ENCODE measurements at places on chromosomes 13 and 19.

GRCh38 chr13:44575741-44576350 is at the start of gene TSC22D1:
Gene TSC22D1, minus strand, starts transcription at chr13:44576330. Its CDS starts 256 bp downstream, at chr13:44576074.
- peak; percentile 73 for DNase-seq

GRCh38 chr13:37953696-37954095 is 84.1 kb upstream of the TRPC4 start:
- DNase-seq: no peak

DNA sequence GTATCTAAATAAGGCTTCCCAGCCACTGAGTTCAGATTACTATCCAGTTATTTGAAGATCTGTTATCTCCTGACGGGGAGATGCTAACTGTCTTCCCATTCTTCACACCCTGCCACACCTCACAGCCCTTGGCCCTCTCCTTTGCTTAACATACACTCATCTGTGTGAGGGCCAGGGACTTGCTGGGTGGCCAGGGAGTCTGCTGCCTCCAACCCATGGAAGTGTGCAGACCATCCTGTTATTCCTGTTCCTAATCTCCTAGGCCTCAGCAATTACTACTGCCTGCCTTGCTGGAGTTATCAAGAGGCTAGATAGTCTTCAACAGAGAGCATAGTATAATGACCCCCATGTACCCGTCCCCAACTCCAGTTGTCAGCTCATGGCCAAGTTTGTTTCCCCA is 36.2 kb upstream of the GTF3A start:
- DNase-seq: no peak

GRCh38 chr19:16293118-16294091 is 31.2 kb upstream of the KLF2 start:
- peak; percentile 88 for DNase-seq

GRCh38 chr19:46726971-46727501 is 10.1 kb upstream of the PRKD2 start:
- DNase-seq: no peak

GRCh38 chr19:18488403-18488723 is 33.5 kb downstream of the ELL start:
- DNase-seq: peak; percentile 49

DNA sequence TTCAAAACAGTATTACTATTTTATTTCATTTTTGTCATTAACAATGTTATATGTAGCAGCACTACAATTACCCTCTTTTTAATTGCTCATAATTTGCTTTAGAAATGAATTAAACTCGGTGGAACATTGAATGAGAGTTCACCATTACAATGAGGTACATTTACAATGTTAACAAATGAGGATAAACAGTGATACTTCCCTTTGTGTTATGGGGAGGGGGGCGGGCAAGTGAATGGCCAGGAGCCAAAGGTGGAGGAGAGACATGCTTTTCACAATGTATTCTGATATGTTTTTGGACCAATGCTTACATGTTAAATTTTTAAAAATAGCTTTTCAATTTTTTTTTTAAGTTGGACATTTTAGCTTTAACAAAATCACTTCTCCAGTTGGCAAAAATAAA is 34.2 kb downstream of the NALCN start:
- DNase-seq: no peak

DNA sequence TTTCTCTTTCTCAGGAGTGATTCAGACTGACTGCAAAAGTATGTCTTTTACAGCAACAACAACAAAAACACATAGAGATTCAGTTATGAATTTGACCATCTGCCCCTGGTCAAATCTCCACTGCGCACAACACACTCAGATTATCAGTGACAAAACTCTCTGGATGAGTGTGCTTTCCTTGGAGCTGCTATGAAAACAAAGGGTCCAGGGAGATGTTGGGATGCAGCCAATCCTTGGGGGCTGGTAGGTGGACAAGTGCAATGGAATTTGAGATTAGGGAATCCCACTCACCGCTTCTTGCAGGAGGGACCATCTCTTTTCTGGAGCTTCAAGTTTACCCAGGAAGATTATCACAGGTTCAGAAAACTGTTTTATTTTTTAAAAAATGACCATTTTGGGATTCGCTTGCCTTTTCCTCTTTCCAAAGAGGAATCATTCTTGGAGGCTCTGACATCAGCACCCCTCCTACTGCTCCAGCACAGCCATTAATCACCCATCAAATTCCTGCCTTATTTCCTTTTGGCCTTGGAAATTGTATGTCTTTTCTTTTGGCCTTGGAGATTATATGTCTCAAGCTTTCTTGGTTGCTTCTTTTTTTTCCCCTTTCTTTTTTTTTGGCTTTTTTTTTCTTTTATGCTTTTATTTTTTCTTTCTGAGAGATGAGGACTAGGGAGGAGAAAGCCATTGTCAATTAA is 311.8 kb downstream of the TSHZ3 start:
- DNase-seq: no peak

GRCh38 chr19:32020538-32020937 is 324.9 kb upstream of the ZNF507 start:
- DNase-seq: no peak

DNA sequence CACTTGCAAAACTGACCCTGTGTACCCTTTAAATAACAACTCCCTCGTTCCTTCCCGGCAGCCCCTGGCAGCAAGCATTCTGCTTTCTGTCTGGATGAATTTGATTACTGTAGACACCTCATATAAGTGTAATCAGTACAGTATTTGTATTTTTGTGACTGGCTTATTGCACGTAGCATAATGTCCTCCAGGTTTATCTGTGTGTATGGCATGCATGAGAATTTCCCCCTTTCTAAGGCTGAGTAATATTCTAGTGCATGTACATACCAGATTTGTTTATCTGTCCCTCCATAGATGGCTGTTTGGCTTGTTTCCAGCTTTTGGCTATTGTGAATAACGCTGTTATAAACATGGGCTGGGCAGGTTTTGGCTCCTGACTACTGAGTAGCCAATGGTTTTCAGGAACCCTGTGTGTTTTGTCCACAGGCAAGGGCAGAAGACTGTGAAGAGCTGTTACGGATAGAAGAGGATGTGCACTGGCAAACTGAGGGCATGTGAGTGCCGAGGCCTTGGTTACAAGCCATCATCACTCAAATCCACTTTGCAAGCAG is 98.0 kb downstream of the ESD start:
- DNase-seq: no peak

- DNase-seq: no peak
These were observed 37.5 kb upstream of the ADGRE1 start for GRCh38 chr19:6849876-6850275.

- DNase-seq: peak; percentile 27
These were observed 16.2 kb downstream of the CERS1 start for GRCh38 chr19:18879579-18880373.

- DNase-seq: peak; percentile 76
These were observed 68.3 kb upstream of the NPAS1 start for GRCh38 chr19:46951171-46951986.

GRCh38 chr13:112169941-112170822 is 103.2 kb downstream of the SOX1 start:
- no peak for DNase-seq

DNA sequence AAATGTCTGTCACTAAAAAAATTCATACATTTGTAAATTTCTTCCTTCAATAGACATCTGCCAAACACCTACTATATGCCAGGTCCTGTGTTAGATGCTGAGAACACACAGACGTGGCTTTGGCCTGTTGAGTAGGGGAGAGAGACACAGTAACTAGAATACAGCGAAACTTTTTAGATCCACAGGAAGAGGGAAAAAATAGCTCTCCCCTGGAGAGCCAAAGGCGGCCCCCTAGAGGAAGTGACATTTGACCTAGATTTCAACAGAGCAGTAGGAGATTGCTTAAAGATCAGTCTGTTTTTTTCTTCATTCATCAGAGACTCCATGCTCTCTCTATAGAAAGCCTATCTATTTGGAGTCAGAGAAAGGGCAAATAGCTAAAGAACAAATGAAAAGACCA is 11.3 kb downstream of the LCP1 start:
- no peak for DNase-seq

DNA sequence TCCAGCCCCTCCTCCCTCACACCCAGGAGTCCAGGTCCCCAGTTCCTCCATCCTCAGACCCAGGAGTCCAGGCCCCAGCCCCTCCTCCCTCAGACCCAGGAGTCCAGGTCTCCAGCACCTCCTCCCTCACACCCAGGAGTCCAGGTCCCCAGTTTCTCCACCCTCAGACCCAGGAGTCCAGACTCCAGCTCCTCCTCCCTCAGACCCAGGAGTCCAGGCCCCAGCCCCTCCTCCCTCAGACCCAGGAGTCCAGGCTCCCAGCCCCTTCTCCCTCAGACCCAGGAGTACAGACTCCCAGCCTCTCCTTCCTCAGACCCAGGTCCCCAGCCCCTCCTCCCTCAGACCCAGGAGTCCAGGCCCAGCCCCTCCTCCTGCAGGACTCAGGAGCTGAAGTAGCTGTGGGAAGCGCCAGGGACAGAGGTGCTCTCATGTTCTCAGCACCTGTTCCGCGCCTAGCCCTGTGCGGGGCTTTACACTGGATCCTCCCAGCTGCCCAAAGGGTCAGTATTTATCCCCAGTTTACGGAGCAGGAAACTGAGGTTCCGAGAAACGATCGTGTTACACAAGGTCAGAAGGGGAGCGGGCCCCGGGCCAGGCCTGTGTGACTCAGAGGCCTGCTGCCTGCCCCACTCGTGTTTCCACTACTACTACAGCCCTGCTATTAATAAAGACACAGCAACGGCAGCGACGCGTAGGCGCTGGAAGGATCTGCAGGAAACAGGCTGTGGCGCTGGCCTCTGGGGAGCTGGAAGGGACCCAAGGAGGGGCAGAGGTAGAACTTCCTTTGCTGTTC is 1.7 kb upstream of the SBK3 start:
- DNase-seq: peak; percentile 89

DNA sequence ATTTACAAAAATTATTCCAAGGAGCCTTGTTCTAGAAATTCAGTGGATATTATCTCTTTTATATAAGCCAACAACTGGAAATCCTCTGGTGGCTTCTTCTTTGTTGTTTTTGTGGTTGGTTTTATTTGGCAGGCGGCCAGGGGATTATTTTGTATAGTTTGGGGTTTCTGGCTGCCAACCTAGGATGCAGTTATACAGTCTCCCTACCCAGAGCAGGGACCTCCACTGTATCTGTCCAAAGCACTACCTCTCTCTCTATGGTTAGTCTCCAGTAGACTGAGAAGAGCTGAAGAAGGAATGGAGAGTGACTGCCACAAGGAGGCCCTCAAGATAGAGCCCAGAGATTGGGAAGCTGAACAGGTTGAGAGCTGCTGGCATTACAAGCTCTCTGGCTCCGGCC is 80.2 kb downstream of the ZAR1L start:
- no peak for DNase-seq

- DNase-seq: no peak
These were observed 182.6 kb downstream of the EFNB2 start for GRCh38 chr13:106352850-106353249.

GRCh38 chr13:88919970-88920628 is 1248.9 kb downstream of the SLITRK5 start:
- no peak for DNase-seq

- DNase-seq: no peak
These were observed 510.5 kb downstream of the IRS2 start for GRCh38 chr13:109275852-109276251.

- DNase-seq: no peak
These were observed 163.5 kb downstream of the PAN3 start for GRCh38 chr13:28301839-28302238.

DNA sequence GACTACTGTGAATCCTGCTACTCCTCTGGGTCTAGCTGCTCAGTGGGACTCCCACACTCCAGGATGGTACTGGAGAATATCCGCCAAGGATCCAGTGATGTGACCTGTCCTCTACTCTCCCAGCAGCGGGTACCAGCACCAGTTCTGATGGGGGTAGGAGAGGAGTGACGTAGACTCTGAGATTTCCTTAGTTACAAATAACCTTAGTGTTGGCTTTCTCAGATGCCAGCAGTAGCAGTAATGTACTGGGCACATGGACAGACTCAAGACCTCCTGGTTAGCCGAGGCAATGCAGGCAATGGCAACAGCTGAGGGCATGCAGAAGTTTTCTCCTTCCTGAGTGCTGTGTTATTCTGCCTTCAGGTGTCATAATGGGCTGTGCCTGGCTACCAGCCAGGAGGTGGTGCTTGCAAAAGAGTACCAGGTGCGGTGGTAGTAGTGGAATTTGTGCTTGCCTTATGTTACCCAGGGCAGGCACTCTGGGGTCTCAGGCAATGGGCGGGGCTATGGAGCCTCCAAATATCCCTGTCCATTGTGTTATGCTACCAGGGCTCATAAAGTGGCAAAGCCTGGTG is 105.3 kb upstream of the KLF5 start:
- DNase-seq: no peak

GRCh38 chr19:35641515-35642151 is at the start of gene ETV2:
Gene ETV2, plus strand, starts transcription at chr19:35641745. Its CDS starts 716 bp downstream, at chr19:35642461.
- DNase-seq: peak; percentile 55

DNA sequence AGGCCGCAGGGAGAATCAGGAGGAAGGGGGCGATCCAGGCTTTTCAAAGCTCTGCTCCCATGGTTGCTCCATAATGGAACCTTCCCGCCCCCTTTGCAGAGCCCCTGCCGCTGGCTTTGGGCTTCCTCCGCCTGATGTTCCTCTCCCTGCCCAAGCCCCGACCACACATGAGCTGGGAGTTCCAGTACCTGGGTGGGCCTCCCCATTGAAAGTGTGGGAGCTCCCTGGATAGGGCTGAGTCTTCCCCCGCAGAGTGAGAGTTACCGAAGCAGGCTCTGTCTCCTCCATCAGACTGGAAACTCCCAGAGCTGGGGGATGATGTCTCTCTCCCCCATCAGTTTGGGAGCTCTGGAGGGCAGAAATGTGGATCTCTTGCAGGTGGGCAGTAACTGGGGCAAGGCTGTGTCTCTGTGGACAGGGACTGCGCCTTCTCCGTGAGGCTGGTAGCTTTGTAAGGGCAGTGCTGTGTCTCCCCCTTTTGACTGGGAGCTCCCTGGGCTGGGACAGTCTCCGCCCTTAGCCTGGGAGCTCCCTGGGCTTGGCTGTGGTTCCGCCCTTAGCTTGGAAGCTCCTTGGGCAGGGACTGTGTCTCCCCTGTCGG is 722 bp downstream of the DCAF15 start:
- DNase-seq: peak; percentile 86

- DNase-seq: no peak
These were observed 205.3 kb downstream of the HS6ST3 start for GRCh38 chr13:96294930-96295881.

- no peak for DNase-seq
These were observed 1109.5 kb downstream of the SLITRK1 start for GRCh38 chr13:82772816-82773215.

GRCh38 chr13:110564472-110564985 is 3.0 kb upstream of the RAB20 start:
- no peak for DNase-seq

- peak; percentile 90 for DNase-seq
These were observed 3.7 kb downstream of the ZSCAN22 start for GRCh38 chr19:58330458-58330857.

DNA sequence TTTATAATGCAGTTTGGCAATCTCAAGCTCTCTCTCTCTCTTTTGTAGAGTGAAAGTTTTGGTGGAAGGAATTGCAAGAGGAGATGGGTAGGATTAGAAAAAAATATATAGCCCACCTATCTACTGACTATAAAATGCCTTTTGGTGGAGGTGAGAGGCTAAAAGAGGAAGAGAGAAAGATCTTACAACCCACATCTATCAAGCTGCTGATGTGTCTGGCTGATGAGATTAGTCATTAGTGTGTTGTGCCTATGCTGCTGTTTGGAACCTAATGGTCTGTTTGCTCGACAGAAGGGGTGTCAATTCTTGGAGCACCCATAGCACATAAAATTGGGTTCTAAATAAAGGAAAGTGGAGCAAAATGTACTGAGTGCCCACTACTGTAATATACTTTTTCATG is 411.0 kb downstream of the HS6ST3 start:
- no peak for DNase-seq

GRCh38 chr13:51091839-51092238 is 19.2 kb downstream of the C13orf42 start:
- DNase-seq: no peak

- peak; percentile 45 for DNase-seq
These were observed 338 bp downstream of the SLC35E1 start for GRCh38 chr19:16571822-16572331.

Measured in foreskin fibroblast (primary cell).